SK-N-MC (cell line): ENCODE measurements at places on chromosomes 4 and X.

DNA sequence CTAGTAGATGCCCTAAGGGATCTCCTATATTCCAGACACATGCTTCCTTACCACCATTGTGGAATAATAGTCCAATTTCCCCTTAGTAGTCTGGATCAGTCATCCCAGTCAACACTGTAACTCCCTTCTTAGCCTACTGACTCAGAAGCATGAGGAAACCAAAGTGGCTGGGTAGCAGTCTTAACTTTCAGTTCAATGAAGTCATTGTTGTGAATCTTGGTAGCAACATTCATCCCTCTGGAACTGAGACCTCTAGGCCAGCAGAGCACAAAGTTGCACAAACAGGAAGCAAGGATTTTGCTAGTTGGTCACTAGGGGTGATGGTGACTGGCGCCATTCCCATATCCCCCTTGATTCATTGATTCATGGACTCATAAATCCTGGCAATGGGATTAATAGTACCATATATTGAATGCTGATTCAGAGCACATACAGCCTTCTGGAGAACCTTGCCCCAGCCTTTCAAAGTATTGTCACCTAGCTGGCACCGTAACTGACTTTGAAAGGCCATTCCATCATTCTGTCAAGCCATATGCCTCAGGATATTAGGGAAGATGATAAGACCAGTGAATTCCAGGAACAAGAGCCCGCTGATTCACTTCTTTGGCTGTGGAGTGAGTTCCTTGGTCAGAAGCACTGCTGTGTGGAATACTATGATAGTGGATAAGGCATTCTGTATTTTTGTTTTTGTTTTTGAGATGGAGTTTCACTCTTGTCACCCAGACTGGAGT, 19.7 kb upstream of the GPAT3 start:
- no peak for DNase-seq

DNA sequence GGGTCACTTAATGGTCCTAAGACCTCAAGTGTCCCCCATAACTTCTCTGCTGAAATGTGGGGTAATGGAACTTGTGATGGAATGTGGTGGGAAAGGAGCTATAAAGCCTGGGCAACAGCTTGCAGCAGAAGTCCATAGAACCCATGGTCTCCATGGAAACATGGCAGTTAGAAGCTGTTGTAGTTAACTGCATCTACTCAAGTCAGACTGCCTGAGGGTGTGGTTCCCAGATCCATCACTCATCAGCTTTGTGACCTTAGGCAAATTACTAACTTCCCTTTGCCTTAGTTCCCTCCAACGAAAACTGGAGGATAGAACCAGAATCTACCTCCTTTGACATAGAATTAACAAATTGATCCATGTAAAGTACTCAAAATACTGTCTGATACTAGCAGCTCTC, 113.0 kb downstream of the SPATA18 start:
- no peak for DNase-seq

- DNase-seq, result no peak
These were observed 300.4 kb downstream of the NLGN4X start for GRCh38 chrX:5928224-5928623.

DNA sequence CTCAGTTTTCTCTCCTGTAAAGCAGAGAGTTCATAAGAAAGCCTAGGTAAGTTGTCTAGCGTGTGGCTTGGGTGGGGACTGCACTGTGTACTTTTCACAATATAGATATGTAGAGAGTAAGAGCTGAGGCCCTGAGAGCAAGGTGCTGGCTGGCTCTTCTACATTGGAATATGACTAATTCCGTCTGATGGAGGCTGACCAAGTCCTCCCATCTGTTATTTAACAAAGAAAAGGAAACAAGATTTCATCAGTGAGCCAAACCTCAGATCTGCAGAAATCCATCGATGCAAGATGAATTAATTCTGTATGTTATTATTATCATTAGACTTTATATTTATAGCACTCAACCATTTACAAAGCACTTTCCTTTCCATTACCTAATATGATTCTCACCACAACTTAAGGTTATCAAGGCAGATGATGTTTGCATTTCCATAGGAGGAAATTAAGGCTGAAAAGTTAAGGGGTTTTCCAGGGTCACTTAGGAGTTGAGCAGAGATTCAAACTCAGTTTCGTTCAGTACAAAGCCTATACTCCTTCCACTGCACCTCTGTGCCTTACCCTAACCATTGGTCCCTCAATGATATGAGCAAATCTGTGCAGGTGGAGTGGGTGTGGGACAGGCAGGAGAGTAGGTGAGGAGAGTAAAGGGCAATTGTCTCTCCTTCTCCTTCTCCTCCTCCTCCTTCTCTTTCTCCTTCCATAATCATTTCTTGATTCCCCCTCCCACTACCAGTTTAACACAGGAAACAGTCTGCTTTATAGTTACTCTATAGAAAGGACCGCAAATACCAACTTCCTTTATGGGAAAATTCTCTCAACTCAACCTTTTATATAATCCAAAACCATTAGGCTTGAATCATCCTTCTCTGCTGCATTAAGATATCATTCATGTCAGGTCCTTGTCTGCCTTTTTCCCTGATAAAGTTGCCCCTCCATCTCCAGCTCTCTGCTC, 27.6 kb upstream of the SRD5A3 start:
- DNase-seq, result no peak

- no peak for DNase-seq
These were observed 120.5 kb downstream of the SLC10A7 start for GRCh38 chr4:146401274-146401673.

- no peak for DNase-seq
These were observed 288.1 kb downstream of the SH3BGRL start for GRCh38 chrX:81489987-81490386.
